ENCODE measurements at places on chromosomes 6 and 20. TPM values are rescaled to one million over a fixed set of nuclear protein-coding genes. Genes with fewer than 3 reads are reported as not detected.

- no peak for DNase-seq
These were observed 3.8 kb upstream of the DSP start for GRCh38 chr6:7537565-7538174.

- no peak for DNase-seq
These were observed 238.8 kb downstream of the TSHZ2 start for GRCh38 chr20:53210931-53211330.

DNA sequence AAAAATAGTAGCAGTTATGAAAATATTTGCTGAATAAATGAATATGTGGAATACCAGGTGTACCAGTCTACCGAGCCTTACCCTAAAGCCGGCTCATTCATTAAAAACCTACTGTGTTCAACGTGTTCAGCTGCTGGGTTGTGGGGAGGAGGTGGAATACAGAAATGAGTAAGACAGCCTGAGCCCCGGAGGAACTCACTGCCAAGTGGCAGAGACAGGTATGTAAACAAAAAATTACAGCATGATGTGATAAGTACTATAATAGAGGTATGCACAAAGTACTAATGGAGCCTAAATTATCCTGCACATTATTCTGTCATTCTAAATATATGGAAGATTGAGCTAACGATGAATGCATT lies 6.8 kb upstream of the ADTRP start:
- no peak for DNase-seq

DNA sequence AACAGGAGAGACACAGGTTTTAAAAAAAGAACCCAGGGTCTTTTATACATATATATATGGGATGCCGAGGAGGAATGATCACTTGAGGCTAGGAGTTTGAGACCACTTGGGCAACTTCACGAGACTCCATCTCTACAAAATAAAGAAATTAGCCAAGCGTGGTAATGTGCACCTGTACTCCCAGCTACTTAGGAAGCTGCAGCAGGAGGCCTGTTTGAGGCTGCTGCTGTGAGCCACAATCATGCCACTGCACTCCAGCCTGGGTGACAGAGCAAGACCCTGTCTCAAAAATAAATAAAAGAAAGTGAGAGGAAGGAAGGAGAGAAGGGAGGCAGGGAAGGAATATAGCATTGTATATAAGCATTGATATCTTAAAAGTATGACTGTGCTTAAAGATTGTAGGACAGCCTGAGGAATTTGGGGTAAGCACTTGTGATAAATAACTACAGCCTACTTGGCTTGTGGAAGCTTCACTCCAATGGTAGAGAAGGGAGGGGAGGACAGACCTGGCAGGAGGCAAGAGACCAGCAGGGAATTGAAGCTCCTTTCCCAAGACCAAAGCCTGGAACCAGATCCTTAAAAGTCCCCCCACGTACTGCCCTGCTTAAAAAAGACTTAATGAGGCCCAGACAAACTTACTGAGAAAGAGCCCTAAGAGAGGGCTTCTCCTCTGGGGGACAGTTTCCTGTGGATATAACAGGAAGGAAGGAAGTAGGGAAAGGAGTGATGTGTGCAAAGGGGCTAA lies 2.5 kb upstream of the SNTA1 start:
- no peak for DNase-seq

GRCh38 chr6:168122521-168122920 lies 43.5 kb upstream of the FRMD1 start:
- DNase-seq: no peak

GRCh38 chr20:57444394-57445048 lies 53.3 kb downstream of the RBM38 start:
- DNase-seq: no peak

DNA sequence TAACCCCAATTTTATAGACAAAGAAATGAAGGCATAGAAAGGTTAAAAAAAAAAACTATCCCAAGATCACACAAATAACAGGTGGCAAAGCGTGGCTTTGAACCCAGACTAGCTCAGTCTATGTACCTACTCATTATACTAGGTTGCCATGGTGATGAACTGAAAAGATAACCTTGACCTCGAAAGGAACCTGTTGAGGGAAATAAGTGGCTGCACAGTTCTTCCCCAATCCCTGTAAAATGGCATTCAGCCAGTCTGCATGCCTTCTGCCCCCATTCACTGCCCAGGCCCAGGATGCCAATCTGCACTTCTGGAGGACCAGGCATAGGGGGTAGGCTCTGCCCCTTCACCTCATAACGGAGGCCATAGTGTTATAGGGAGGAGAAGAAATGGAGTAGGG lies 295.2 kb downstream of the PTPRT start:
- DNase-seq: no peak

DNA sequence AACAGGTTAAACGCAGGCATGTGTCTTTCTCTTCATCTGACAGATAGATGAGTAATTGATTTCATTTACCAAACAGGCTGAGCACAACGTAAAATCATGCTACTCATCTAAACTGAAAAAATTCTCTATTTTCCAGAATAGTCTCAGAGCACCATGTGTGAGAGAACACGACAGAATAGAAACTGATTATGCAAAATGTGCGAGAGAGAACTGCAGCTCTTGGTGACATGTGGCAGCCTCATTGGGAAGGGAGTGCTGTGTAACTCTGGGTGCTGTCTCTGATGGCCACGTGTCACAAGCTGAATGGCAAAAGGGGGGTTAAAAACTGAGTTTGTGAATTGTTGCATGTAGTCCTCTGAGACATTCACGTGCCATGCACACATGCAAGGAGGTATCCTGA lies 143.7 kb upstream of the ATXN1 start:
- no peak for DNase-seq

DNA sequence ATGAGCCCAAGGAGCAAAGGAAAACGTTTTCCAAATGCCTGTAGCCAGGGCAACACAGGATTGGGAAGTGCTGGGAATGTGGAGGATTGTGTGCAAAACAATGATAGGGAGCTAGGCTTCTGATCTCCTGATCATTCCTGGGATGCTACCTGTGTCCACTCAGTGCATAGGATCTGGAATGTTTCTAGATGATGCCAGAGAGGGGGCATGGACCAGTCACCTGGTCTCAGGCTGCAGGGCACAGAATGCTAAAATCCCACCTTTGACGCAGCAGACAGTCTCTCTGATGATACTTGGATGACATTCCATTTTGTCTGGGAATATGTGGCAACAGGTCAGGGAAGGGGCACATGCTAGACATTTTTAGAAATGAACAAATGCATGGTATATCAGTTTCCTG lies 128.9 kb downstream of the CLIC5 start:
- no peak for DNase-seq

- no peak for DNase-seq
These were observed 152.9 kb downstream of the JARID2 start for GRCh38 chr6:15398633-15399275.

DNA sequence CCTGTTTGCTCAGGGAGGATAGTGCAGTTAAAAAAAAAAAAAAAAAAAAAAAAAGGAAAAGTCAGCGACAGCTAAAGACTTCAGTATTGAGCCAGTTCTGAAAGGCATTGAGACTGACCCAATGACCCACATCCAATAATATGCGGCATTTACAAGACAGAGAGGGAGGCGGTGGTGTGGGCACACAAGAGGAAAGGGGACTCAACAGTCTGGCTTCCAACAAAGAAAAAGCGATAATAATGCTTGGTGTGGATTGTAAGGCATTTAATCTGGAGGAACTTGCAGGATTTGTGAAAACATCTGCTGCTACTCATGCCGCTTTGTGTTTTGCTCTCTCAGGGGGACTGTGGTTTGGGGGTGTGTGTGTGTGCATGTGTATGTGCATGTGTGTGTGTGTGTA lies 784.3 kb upstream of the CHD6 start:
- no peak for DNase-seq

DNA sequence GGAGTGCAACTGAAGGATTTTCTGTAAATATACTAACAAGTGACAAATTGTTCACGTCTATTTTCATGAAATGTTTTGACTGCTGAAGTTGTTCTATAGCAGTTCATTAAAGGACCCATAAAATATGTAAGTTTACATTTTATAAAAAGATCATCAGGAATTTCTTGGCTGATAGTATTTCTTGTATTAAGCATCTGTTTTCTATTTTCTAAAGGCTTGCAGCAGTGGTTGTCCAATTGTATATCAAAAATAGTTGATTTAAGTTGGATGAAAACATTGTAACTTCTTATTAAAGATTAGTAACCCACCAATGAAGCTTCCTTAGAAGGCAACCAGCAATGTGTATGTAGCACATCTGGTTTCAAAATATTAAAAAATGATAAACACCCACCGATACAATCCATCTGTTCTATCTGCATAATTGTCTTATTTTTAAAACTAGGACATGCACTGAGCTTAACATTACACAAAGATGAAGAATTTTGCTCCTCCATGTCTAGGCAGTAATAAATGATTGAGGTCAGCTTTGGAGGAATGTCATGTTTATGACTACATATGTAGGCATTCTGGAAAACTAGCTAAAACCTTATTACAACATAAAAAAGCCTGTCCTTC lies 301.3 kb upstream of the TCF21 start:
- DNase-seq: no peak

DNA sequence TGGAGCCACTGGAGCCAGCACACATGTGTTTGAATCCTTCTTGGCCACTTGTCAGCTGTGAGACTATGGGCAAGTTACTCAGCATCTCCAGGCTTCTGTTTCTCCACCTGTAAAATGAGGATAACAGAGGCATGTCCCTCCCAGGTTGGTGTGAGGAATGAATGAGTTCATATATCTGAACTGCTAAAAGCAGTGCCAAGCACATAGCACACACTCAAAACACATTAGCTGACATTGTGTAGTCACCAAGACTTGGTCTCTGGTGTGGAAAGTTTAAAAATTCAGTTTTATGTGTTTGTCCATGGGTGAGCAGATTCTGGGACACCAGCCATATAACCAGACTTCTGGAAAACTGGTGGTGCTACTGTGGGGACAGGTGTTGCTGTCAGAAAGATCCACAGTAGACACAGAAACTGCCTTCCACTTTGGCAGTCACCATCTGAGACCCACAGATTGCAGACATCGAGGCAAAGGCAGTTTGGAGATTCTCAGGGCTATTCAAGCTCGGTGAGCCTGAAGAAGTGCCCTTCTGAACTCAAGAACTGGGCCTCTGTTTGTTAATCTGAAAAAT lies 115.8 kb downstream of the MRPL14 start:
- DNase-seq: no peak

- DNase-seq: no peak
These were observed 20.8 kb downstream of the IRF4 start for GRCh38 chr6:412146-412886.

DNA sequence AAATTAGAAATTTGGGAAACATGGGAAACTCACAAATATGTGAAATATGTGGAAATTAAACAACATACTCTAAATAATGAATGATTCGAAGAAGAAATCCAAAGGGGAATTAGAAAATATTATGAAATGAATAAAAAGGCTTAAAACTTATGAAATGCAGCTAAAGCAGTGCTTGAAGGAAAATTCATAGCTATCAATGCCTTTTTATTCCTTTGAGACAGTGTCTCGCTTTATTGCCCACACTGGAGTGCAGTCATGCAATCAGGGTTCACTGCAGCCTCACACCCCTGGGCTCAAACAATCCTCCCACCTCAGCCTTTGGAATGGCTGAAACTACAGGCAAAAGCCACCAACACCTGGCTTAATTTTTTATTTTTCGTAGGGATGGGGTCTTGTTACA lies 7.9 kb upstream of the TGIF2 start:
- DNase-seq: no peak

GRCh38 chr6:143294265-143294860 lies 156.1 kb downstream of the ADAT2 start:
- no peak for DNase-seq

GRCh38 chr6:87848616-87849015 lies 146.6 kb upstream of the AKIRIN2 start:
- no peak for DNase-seq

DNA sequence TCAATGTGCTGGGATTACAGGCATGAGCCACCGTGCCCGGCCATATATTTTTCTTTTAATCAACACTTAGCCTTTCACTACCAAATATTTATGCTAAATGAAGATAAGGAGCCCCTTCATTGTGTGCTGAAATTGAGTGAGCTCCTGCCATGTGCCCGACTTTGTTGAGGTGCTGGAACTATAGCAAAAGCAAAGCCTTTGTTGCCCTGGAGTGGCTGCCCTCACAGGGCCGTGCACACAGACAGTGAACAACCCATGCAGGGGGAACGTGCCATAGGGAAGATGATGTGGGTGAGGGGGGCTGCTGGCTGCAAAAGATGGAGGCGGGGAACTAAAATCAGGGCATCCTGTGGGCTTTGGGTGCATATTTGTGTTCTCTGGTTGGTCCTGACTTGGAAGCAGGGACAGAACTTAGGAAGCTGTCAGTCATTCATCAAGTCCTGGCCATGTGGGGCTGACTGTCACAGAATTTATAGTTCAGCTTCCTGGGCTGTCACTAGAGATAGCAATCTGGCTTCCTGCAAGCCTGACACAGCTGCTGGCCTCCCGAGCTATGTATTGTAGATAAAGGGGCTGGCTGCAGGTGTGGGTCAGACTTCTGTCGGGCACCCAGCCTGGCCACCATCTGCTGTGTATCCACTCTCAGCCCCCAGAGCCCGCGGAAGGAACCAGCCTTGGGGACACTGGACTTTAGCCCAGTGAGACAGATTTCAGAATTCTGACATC lies 56.8 kb upstream of the MPC1 start:
- DNase-seq: no peak

GRCh38 chr20:19760371-19760721 lies 2.3 kb downstream of the RIN2 start:
- DNase-seq: peak; percentile 0

DNA sequence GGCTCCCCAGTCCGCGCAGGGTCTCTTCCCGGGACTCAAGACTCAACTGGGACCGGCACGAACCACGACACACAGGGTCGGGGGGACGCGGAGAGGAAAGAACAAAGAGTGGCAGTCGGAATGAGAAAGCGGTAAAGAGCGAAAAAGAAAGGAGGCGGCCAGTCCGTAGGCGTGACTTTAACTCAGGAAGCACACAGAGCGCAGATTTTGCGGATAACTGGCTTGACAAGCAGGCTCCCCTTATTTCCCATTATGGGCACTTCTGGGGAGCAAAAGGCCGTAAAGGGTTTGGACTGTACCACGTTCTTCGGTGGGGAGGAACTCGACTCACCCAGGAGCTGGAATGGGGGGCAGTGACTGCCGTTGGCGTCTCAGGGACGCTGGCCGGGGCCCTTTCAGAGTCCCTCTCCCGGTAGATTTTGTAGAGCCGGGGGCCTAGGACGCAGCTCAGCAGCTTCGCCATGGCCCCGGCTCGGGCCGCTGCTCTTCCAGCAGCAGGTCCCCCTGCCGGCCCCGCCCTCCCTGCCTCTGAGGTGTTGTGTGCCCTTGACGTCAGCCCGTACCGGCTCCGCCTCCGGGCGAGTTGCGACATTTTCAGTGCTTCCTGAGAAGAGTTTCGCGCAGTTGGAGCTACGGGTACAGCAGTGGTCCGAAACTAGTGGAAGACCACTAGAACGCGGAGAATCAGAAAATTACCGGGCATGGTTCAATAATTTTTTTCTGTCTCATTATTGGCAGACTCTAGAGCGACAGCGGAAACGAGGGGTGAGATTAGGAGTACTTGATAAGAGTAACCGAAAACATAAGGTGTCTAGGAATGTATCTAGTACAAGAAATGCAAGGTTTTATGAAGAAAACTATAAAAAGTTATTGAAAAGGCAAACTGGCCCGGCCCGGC lies at the start of gene ABHD16A:
ABHD16A (minus strand) TSS at position 506 of the 898 bp plus-strand sequence; CDS start at position 463, 43 bp downstream.
- DNase-seq: peak; percentile 98

Gene APCDD1L
- not detected for total RNA-seq

Gene PRDM13
- not detected for total RNA-seq

Gene EPB41L1
- total RNA-seq: 3.4 TPM

Gene CAPN11
- 0.19 TPM for total RNA-seq

Gene SLC24A3
- 1.8 TPM for total RNA-seq

Gene SEMG2
- total RNA-seq: not detected

Gene PACSIN1
- total RNA-seq: 0.17 TPM

Gene PDYN
- total RNA-seq: not detected

Gene ACAT2
- 89.9 TPM for total RNA-seq

Data from liver (tissue), 10 donors.